NCI-H1417 (cell line): ENCODE measurements at places on chromosomes 12 and 14.

DNA sequence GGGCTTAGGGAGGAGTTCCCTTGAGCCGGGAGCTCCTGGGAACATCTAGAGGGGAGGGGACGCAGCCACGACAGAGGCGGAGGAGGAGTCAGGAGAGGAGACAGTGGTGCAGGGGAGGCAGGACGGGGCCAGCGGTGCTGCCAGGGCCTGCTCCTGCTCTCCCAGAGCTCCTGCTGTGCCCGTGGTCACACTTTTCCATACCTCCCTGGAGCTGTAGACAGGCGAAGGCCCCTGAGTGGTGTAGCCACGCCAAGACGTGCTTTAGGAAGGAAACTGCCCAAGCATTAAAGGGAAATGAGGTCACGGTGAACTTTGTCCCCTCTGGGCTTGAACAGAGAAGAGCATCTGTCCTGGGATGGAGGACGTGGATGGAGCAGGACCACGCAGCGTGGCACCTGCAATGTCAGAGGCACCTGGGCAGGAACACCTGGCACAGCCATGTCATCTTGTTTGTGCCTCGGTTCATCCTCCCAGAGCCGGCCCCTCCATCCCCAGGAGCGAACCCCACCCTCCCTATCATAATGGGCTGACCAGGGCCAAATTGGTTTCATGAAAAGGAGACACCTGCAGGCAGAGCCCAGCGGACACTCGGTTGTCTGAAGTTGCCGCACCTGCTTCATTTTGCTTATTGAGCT is 239.5 kb upstream of the SFSWAP start:
- no peak for DNase-seq

- no peak for DNase-seq
These were observed 15.2 kb upstream of the FOXN3 start for GRCh38 chr14:89432226-89432625.

GRCh38 chr12:51334764-51335163 is 10.8 kb upstream of the BIN2 start:
- no peak for DNase-seq

DNA sequence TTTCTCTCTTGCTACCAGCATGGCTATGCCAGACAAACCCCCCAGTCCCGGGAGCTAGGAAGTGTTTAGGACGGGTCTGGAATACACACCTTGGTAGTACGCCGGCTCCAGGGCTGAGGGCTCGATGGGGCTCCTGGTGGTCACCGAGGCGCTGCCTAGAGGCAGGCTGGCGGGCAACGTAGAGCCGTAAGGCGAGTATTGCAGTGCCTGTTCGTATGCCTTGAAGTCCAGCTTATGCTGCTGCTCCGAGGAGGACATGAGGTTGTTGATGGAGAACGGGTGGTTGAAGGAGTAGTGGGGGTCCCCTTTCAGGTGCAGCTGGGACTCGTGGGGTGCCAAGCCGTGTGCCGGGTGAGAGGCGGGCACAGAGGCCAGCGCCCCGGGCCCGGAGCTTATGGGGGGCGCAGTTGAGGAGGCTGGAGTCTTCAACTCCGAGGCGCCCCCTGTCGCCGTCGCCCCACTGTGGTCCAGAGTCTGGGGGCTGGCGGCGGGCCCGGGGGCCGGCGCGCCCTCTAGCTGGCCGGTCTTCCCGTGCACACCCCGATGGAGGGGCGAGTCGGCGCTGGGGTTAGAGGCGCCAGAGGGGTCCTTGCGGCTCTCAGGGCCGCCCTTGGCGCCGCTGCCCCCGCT is 3.6 kb downstream of the FOXA1 start:
- DNase-seq, result peak; percentile 93

- no peak for DNase-seq
These were observed 40.3 kb downstream of the CEP128 start for GRCh38 chr14:80901260-80901659.

GRCh38 chr12:53221203-53222080 is 10.6 kb downstream of the RARG start:
- peak; percentile 75 for DNase-seq

GRCh38 chr14:76918782-76919394 is 92.7 kb downstream of the LRRC74A start:
- peak; percentile 80 for DNase-seq

DNA sequence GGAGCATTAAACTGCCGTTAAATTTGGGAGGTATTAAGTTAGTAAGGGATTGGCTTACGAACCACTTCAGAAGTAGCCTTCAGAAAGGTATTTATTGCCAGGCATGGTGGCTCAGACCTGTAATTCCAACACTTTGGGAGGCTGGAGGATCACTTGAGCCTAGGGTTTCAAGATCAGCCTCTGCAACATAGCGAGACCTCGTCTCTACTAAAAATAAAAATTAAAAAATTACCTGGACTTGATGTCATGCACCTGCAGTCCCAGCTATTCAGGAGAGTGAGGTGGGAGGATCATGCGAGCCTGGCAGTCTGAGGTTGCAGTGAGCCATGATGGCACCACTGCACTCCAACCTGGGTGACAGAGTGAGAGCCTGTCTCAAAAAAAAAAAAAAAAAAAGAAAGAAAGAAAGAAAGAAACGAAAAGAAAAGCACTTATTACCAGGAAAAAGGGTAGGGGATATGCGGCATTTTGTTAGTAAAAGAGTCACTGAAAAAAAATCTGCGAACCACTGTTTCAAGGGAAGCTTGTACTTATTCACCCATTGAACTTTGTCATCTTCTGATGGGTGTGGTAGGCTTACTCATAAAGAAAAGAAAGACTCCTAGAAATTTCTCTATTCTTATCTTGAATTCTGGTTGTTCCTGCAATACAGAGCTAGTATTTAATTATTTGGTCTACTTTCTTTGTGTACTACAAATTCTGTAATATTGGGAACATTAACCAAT is 33.6 kb upstream of the PLEKHA5 start:
- DNase-seq, result no peak

DNA sequence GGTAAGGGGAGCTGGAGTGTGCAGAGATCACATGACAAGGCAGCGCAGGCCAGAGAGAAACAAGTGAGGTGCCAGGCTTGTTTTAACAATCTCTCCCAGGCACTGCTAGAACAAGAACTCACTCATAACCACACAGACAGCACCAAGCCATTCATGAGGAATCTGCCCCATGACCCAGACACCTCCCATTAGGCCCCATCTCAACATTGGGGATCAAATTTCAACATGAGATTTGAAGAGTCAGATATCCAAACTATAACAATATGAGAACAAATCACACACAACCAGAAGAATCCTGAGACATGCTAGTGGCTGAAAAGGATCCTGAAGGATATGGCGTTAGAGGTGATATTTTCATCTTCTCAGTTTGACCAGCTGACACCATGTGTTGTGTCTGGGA is 21.9 kb downstream of the OR6J1 start:
- no peak for DNase-seq

- DNase-seq, result no peak
These were observed 21.9 kb downstream of the DHRS2 start for GRCh38 chr14:23657959-23658470.

DNA sequence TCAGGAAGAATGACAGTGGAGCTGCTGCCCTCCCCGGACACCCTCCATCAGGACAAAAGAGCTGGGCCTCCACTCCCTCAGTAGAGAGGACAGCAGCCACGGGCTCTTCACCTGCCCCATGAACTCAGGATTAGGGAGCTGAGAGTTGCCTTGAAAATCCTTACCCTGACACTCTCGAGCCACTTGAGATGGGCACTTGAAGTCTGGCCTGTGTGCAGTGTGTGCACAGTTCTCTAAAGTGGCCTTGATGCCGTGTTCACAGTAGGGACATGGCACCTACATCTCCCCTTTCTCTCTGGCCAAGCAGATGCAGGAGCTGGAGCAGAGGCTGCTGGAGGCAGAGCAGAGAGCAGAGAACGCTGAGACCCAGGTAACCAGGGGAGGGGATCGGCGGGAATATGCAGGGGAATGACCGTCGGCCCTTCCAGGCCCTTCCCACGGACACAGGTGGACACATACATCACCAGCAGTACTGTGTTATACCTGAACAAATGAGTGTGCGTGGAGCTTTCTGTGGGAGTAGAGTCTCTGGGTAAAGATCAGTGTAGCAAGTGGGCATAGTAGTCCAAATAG is 22.5 kb downstream of the PLEKHH1 start:
- DNase-seq, result no peak

- DNase-seq, result no peak
These were observed 7.1 kb downstream of the NT5DC3 start for GRCh38 chr12:103833891-103834290.

DNA sequence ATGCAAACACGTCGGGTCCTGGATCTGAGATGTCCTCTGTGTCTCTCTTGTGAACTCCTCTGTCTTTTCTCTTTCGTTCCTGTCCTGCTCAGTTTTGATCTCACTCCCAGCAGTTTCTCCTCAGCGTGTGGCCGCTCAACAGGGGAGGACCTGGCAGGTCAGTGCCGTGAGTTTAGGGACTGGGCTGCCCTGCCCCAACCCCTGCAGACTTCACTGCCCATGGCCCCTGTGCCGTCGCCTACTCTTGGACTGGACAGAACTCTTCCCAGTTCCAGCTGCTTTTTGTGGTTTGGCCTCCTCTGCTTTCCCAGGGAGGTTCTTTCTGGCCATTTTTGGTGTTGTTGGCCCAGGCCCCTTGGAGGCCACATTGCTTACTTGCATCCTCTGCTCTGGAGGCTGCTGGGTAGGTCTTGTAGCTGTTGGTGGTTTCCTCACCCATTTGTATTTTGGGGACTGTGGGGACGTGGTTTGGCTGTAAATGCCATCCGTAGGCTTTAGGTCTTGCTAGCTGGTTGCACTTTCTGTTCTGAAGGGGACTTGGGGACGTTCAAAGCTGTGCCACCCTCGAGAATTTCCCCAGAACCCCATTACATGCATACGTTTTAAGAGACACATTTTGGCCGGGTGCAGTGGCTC is 20.0 kb upstream of the DNAH10 start:
- DNase-seq, result no peak

- no peak for DNase-seq
These were observed 9.9 kb downstream of the TBK1 start for GRCh38 chr12:64461634-64462414.

- peak; percentile 93 for DNase-seq
These were observed 22.8 kb upstream of the SRRM4 start for GRCh38 chr12:118958520-118958919.

GRCh38 chr12:1479645-1480044 is 114.7 kb downstream of the FBXL14 start:
- DNase-seq, result no peak

- DNase-seq, result no peak
These were observed 13.1 kb upstream of the LRTM2 start for GRCh38 chr12:1807087-1807860.

GRCh38 chr12:96606644-96607043 is 117.3 kb downstream of the CFAP54 start:
- no peak for DNase-seq

GRCh38 chr14:61406675-61407074 is 85.3 kb downstream of the PRKCH start:
- no peak for DNase-seq

GRCh38 chr12:86193931-86194330 is 62.3 kb downstream of the MGAT4C start:
- DNase-seq, result no peak

DNA sequence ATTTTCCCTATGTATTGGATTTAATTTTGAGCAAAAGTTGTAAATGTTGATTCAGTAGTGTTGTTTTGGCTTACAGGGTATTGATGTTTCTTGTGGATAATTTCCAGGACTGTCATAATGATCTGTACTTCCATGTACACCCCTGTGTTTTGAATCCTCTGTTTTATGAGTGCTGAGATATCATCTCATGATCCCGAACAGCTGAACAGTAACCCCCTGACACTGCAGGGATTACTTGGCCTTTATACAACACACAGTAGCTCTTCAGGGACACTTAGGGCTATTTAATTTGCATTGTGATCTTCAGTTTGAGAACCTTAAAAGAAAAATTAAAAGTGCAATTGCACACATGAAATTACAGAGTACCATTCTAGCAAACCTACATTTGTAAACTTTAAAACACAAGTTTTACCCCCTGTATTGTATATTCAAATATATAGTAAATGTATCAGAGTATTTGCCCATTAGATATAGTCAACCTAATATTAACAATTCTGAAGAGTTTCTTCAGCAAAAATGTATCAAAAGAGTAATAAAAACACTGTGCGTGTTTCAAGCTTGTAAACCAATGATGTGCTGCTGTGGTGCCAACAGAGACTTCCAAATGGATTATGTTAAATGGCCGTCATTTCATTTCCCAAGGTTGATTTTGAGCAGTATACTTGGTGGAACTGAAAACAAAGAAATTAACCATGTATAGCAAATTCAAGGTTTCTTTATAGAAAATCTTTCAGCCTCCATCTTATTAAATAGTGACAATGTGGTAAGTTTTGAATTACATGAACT is 27.9 kb upstream of the MYF6 start:
- DNase-seq, result no peak

GRCh38 chr14:41505491-41505890 is 101.2 kb upstream of the LRFN5 start:
- DNase-seq, result no peak

DNA sequence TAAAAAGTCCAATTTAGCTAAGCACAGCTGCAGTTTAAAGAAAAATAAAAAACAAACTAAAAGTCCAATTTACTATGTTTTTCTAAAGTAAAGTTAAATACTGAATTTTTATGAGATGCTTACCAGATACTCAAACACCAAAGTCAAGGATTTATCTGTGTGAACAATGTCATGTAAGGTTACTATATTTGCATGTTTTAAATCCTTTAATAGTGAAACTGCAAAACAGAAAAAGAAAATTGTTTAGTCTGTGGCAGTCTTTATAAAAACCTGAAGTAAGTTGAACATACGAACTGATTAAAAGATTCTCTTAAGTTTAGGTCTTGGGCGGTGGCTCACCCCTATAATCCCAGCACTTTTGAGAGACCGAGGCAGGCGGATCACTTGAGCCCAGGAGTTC is 102.7 kb downstream of the CDK17 start:
- DNase-seq, result no peak

GRCh38 chr12:95412482-95413311 is 61.3 kb upstream of the METAP2 start:
- DNase-seq, result peak; percentile 33

DNA sequence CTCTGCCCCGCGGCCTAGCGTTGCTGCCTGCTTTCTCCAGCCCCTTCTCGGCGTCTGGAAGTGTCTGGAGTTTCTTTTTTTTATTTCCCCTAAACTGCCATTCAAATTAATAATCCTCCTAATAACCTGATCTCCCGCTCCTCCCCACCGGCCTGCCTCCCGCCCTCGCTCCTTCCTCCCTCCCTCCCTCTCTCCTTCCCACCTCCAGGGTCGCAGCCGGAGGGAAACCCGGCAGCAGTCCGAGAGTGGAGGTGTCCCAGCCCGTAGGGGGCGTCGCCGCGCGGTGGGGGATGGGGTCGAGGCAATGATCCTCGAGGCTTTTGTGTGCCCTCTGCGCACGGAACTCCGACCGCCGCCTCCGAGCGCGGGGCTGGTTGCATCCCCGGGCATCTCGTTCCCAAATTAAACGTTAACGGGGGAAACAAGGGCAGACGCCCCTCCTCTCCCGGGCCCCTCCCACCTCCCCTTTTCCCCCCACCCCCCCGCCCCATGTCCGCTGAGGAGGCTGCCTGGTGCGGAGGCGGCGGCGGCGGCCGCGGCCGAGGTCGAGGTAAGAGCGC is 1.0 kb upstream of the SOCS2 start:
- DNase-seq, result peak; percentile 86

GRCh38 chr14:77843651-77844050 is 43.7 kb downstream of the ADCK1 start:
- DNase-seq, result no peak

GRCh38 chr14:65486863-65487262 is 74.3 kb downstream of the FUT8 start:
- DNase-seq, result no peak
